ENCODE measurements at places on chromosomes 3 and 15. TPM values are rescaled to one million over a fixed set of nuclear protein-coding genes. Genes with fewer than 3 reads are reported as not detected.

DNA sequence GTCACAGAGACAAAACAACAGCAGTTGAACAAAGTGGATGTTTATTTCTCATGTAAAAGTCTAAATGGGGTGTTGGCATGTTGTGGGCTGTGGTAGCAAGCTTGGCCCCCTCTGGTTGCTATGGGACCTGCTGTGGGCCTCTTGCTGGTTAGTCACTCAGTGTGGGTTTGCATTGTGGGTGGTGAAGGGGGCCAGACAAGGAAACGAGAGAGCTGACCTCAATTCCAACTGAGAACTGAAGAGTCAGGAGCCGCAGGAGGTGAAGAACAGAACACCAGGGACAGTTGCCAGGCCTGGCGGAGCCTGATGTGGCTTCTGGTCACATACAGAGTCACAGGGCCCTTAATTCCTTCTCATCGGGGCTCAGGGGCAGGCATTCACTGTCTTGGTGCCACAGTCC is 1.9 kb upstream of the ADPGK start:
- peak; percentile 12 for DNase-seq

SNRPN gene
- total RNA-seq: 35.7 TPM

GRCh38 chr15:77685082-77685815 is 52.5 kb upstream of the LINGO1 start:
- DNase-seq: no peak

- no peak for DNase-seq
These were observed 856.9 kb downstream of the EPHA3 start for GRCh38 chr3:89964347-89964746.

DNA sequence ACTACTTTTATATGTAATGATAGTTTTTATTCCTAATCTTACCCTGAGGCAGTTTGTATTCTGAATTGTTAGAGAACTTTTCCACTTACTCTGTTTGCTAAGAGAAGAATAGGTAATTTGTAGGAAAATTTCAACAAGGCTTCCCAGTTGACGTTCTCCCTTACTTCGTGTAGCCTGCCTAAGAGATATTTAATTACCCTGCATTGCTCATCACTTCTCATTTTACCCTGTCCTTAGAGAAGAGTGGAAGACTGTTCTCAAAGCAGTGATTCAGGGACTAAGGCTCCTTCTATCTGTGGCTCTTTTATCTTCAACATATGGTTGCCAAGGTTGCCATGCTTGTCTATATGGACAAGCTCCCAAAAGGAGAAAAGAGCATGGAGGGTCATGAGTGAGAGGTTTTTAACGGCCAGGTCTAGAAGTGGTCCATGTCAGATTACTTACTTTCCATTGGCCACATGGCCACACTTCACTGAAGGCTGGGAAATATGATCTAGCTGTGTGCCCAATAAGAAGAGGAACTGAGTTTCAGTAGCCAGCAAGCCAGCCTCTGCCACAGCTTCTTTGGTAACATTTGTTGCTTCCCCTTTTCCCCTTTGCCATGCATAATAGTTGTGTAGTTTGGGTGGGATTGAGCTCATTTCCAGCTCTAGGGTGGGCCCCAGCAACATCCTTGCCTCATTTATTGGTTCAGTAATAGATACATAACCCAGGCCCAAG is 22.1 kb downstream of the PDE8A start:
- no peak for DNase-seq

- DNase-seq: no peak
These were observed 29.5 kb upstream of the FAM3D start for GRCh38 chr3:58696093-58696492.

ALDH1A2 gene
- total RNA-seq: 0.53 TPM

DNA sequence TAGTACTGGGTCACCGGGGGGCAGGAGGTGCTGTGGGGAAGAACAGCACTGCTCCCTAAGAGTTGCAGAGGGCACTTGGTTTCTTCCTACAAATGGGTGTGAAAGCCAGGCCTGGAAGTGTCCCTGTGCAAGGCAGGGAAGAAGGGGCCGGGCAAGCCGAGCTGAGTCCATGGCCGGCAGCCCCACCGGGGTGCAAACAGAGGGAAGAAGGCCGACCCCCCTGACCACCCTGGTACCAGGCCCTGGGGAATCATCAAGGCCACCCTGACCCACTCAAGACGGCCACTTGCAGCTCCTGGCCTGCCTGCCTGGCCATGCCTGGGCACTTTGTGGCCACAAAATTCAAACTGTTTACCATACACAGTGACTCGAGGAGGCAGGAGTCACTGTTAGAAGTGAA is 8.7 kb upstream of the DNAJB8 start:
- DNase-seq: no peak

DNA sequence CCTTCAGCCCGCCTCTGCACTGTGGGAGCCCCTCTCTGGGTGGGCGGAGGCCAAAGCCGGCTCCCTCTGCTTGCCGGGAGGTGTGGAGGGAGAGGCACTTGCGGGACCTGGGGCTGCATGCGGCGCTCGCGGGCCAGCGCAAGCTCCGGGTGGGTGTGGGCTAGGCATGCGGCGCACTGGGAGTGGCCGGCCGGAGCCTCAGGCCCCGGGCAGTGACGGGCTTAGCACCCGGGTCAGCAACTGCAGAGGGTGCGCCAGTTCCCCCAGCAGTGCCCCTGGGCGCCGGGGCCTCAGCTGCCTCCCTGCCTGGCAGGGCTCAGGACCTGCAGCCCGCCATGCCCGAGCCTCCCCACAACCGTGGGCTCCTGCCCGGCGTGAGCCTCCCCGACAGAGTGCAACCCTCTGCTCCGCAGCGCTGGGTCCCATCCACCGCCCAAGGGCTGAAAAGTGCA is 98.9 kb upstream of the POU1F1 start:
- no peak for DNase-seq

FAM174B gene
- total RNA-seq: 6.2 TPM

DNA sequence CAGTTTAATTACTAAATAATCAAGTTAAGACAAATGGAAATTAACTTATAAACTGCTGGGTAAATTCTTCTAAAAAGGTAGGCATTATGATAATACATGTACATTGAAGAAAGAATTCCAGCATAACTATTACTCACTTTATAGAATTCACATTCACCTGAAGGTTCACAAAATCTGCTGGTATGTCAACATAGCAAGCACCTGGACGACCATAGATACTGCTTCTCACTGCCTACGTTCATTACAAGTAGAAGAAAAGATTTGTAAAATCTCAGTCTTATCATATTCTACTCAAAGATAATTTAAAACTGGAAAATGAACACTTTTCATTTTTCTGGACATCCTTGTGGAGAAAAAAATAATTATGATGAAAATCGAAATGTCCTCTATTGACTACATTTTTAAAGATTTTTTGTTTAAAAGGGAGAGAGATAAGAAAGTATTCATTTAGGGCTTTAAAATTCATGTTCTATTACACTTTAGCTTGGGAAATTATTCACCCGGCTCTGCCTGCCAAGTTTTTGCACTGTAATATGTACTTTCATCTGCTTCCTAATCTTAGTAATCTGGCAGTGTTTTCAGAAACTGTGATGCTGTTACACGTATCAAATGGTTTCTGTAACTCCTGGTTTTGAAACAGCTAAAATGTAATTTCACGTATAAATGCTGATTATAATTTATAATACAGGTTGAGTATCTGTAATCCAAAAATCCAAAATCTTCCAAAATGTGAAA is 16.1 kb downstream of the HACL1 start:
- no peak for DNase-seq

ACAN gene
- total RNA-seq: not detected

GRCh38 chr3:184177767-184178306 is 3.2 kb downstream of the AP2M1 start:
- DNase-seq: no peak

KBTBD8 gene
- 32.1 TPM for total RNA-seq

DNA sequence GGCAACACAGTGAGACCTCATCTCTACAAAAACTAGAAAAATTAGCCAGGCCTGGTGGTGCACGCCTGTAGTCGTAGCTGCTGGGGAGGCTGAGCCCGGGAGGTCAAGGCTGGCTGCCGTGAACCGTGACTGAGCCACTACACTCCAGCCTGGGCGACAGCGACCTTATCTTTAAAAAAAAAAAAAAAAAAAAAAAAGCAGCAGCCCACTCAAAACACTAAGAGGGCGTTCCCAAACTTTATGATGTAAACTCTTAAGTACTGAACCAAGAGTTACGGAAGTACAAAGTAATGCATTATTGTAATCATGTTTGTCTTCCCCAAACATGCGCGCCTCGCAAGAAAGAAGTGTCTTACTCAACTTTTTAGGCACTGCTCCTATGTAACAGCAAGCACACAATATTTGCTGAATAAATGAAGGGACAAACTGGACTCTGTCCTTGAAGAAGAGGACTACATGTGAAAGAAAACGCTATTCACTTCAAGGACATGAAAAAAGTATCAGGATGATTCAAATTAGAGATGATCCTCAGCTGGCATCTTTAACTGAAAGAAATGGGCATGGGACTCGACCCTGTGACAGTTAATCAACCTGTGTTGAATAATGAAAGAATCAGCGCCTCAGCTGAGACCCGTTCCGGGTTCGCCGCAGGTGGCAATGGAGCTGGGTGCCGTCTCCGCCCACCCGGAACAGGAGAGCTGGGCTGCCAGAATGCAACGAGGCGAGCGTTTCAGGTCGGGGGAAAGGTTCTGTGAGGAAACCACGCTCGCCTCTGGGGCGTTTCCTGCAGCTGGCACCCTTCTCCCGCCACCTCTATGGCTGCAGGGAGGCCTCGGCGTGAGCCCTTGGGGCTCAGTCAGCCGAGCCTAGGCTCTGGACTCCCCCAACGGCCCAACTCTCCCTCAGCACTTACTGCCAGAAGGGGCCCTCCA is 718 bp downstream of the SPG11 start:
- peak; percentile 75 for DNase-seq

EPHA3 gene
- total RNA-seq: not detected

DNA sequence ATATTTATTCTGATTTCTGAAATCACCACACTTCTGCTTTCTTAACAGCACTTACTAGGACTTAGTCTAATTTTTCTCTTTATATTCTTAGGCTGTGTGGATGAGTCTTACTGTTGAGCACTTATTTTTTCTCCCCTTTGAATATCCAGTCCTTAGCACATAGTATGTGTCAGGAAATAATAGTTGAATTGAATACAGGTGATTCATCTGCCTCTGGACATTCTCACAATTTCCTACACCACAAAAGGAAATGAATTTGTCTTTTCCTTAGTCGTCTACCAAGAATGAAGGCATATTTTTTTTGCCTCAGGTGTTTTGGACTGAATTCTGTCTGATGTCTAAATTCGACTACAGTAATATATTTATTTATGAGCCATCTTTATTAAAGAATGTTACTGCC is 204.2 kb downstream of the GHSR start:
- no peak for DNase-seq

DNA sequence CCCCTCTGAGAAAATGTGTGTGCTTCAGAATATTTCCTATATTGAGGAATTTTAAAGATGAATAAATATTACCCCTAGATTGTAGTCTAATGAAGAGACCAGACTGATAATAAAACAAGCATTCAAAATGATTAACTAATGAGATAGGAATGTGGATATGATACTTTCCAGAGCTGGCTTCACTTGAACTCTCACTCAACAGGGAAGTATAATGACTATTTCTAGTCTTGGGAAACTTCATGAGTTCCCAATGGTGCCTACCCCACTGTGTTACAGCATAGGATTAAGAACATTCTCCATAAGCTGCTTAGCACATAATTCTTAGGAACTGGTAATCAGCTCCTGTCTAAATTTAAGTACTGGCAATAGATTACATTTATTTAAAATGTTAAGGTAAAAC is 261.5 kb upstream of the ZNF385D start:
- DNase-seq: no peak

ATP10A gene
- total RNA-seq: 31.3 TPM

PRR20G gene
- not detected for total RNA-seq

NRROS gene
- 18.5 TPM for total RNA-seq

- no peak for DNase-seq
These were observed 49.0 kb upstream of the GCNT3 start for GRCh38 chr15:59562448-59563186.

GRCh38 chr3:118055381-118055780 is 979.3 kb downstream of the IGSF11 start:
- DNase-seq: no peak

- DNase-seq: no peak
These were observed 424.0 kb upstream of the PDZRN3 start for GRCh38 chr3:74048699-74049098.

DNA sequence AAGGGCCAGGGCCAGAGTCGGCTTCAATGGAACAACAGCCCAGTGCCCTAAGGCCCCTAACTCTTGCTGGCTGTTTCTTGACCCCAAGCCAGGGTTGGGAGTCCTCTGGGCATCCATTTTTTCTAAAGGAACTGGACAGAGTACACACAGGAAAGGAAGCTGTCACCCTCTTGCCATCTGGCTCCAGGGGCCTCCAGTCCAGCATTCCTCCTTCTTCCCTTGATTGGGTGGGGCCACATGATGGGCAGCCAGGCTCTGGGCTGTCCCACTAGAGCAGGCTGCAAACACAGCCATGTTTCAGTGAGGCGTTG is 1.6 kb upstream of the GRAMD2A start:
- DNase-seq: no peak

DNAJC19 gene
- total RNA-seq: 82.5 TPM

GRCh38 chr3:50357481-50357880 is 1.8 kb downstream of the TMEM115 start:
- DNase-seq: no peak

WDR93 gene
- total RNA-seq: not detected

DNA sequence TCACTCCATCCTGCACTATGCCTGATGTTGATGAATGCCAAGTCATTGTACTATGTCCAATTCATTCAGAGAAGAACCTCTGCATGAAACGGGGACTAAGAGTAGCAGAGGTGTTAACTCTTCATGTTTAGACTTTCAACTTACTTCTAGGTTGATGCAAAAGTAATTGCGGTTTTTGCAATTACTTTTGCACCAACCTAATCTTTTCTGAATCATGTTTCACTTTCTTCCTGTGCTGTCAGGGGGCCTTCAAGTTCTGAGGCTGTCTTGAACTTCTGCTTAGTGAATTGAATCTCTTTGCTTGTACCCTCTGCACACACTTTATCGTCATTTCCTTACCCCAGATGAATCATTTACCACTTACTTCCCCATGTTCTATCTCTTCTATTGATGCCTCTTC is 636.2 kb downstream of the NAALADL2 start:
- no peak for DNase-seq

DNA sequence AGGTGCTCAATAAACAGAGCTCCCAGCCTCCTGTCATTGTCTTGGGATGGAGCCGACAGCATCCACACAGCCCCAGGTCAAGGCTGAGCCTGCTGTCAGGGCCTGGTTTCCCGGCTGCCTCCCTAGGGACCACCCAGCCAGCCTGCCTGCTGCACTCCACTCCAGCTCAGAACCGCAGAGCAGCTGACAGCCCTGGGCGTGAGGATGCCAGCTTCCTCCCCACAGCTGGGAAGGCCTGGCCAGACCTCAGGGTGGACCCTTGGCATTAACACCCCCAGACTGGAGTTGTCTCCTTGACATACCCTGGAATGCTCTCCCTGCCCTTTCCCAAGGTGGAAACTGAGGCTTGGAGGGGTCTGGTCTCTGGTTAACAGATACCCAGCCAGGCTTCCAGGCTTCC is 112.0 kb downstream of the WNT7A start:
- DNase-seq: no peak

- no peak for DNase-seq
These were observed 547.2 kb upstream of the TGFBR2 start for GRCh38 chr3:30059240-30059639.

Measured in activated T-cell treated with anti-CD3 and anti-CD28 coated beads, Interleukin-2, amount 50 U/mL, for 4 hours (primary cell).